ENCODE measurements at places on chromosomes 1 and 21.

DNA sequence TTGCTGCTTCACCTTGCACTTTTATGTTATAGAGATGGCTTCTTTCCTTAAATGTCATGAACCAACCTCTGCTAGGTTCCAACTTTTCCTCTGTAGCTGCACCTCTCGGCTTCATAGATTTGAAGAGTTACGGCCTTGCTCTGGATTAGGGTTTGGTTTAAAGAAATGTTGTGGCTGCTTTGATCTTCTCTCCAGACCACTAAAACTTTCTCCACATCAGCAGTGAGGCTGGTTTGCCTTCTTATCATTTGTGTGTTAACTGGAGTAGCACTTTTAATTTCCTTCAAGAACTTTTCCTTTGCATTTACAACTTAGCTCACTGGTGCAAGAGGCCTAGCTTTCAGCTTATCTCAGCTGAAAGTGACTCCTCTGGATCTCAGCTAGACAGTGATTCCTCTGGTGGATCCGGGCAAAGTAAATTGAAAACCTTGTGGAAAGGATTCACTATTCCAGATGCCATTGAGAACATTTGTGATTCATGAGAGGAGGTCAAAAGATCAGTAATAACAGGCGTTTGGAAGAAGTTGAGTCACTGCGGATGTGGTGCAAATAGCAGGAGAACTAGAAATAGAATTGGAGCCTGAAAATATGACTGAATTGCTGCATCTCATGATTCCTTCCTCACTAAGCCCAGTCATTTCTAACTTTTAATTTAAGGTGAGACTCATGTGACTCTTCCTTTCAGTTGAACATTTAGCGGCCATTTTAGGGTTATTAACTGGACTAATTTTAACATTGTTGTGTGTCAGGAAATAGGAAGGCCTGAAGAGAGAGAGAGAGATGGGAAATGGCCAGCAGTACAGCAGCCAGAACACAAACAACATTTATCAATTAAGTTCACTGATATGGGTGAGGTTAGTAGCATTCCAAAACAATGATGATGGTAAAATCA is 16.2 kb upstream of the RGS1 start:
- DNase-seq = no peak

DNA sequence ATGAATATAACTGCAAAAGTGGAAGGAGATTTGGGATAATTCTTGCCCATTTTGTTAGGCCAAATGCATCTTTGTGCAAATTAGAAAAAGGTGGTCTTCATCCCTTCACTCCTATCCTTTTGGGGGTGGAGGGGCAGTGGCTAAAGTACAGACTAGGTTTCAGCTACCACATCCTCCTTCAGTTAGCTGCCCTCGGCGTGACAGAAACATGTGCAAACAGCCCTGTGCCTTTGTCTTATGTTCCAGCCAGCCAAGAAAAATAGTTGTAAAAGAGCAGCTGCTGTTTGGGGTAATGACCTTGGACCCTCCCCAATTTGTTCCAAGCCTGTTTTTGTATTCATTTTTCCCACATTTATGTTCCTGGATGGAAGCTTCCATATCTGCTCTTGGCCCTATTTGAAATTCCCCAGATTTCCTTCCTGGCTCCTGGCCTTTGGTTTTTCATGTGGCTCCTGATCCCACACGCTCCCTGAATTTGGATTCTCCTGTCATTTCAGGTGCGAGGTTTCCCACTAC is 8.3 kb upstream of the LGALS8 start:
- no peak for DNase-seq

DNA sequence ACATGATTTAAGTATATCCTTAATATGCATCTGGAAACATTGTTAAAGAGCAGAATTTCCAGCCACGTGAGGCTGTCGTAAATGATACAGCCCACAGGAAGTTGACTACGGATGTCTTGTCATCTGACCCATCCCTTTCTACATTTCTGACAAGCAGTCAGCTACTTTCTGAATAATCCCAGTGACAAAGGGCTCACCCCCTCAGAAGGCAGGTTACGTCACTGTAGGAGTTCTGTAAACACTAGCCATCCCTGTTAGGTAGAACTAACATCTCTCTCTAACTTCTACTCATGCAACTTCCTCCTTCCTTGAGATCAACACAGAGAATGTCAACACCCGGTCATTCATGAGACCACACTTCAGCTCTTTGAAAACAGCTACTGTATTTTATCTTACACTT is 259.2 kb downstream of the GREM2 start:
- DNase-seq = no peak

GRCh38 chr1:114130846-114131525 is 22.7 kb downstream of the SYT6 start:
- DNase-seq = no peak

- no peak for DNase-seq
Measured at GRCh38 chr1:4851385-4852065, 197.1 kb downstream of the AJAP1 start.

- DNase-seq = peak; percentile 69
Measured at GRCh38 chr1:45014321-45015028, 2.4 kb downstream of the UROD start.

GRCh38 chr1:32869923-32870614 is 643 bp downstream of the FNDC5 start:
- DNase-seq = no peak

DNA sequence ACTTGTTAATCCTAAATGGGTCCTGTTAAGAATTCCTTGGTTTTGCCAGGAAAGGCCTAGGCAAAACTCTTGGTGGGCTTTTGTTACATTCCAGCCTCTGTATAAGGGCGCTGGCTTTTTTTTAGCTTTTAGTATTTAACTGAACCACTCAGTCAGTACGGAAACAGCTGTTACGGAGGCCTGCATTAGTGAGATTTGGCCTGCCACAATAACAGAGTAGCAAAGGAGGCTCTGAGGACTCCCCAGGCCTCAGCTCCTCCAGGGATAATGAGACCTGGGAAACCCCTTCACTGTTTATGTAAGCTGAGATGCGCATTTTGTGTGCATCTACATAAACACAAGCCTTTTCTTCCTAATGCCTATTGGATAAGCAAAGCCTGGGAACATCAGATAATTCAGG is 210.2 kb downstream of the APP start:
- DNase-seq = no peak

- no peak for DNase-seq
Measured at GRCh38 chr1:3531928-3532327, 77.5 kb downstream of the ARHGEF16 start.

DNA sequence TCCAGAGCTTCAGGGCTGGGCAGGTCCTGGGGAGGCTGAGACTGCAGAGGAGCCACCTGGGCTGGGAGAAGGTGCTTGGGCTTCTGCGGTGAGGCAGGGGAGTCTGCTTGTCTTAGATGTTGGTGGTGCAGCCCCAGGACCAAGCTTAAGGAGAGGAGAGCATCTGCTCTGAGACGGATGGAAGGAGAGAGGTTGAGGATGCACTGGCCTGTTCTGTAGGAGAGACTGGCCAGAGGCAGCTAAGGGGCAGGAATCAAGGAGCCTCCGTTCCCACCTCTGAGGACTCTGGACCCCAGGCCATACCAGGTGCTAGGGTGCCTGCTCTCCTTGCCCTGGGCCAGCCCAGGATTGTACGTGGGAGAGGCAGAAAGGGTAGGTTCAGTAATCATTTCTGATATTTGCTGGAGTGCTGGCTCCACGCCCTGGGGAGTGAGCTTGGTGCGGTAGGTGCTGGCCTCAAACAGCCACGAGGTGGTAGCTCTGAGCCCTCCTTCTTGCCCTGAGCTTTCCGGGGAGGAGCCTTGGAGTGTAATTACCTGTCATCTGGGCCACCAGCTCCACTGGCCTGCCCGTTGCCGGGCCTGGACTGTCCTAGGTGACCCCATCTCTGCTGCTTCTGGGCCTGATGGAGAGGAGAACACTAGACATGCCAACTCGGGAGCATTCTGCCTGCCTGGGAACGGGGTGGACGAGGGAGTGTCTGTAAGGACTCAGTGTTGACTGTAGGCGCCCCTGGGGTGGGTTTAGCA is 9.3 kb downstream of the MYBPH start:
- no peak for DNase-seq

GRCh38 chr21:26969971-26970725 is 3.3 kb upstream of the ADAMTS5 start:
- no peak for DNase-seq
